Esophagus muscularis mucosa (tissue), 4 donors: ENCODE measurements at places on chromosomes 6 and 20. TPM values are rescaled to one million over a fixed set of nuclear protein-coding genes. Genes with fewer than 3 reads are reported as not detected.

- H3K27ac ChIP-seq: no peak overlapping the region
- no peak for DNase-seq
- H3K4me1 ChIP-seq: no peaks in the 10 kb centered on the region
- no peak overlapping the region for H3K4me3 ChIP-seq
- no peaks in the 10 kb centered on the region for H3K36me3 ChIP-seq
Observed at GRCh38 chr20:43349841-43350240, 107.9 kb upstream of the SRSF6 start.

Gene PRDM1
- total RNA-seq: 5.1 TPM

GRCh38 chr6:13014504-13015378 lies 298.2 kb downstream of the PHACTR1 start:
- no peak overlapping the region for H3K27ac ChIP-seq
- peaks cover 19% of the 10 kb centered on the region for H3K4me1 ChIP-seq
- DNase-seq: no peak
- H3K36me3 ChIP-seq: no peaks in the 10 kb centered on the region

- no peak overlapping the region for H3K27ac ChIP-seq
- no peaks in the 10 kb centered on the region for H3K27me3 ChIP-seq
- no peak overlapping the region for H3K4me3 ChIP-seq
- no peak for DNase-seq
Observed at GRCh38 chr6:151118461-151119123, 121.2 kb upstream of the AKAP12 start.

- H3K27me3 ChIP-seq: no peaks in the 10 kb centered on the region
- no peaks in the 10 kb centered on the region for H3K4me1 ChIP-seq
- DNase-seq: no peak
- no peak overlapping the region for H3K4me3 ChIP-seq
Observed at GRCh38 chr6:136863752-136864151, 41.4 kb downstream of the PEX7 start.

DNA sequence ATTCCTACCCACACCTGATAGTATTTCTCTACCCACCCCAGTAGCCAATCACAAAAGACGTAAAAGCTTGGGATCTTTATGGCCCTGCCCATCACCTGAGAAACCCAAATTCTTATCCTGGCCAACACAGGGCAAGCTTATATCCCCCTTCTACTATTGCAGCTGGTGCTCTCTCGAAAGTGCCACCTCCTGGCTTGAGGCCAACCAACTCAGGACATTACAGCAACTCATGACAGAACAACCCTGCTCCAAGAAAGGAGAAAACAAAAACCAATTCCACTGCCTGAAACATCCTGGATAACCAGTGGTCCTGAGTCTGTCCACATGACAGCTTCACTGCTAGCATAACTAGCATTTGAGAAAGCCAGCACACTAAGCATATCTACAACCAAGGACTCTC lies 97.9 kb downstream of the CFAP61 start:
- no peaks in the 10 kb centered on the region for H3K27me3 ChIP-seq
- H3K4me1 ChIP-seq: no peaks in the 10 kb centered on the region
- H3K4me3 ChIP-seq: no peak overlapping the region
- no peak overlapping the region for H3K27ac ChIP-seq

Gene CDH22
- 0.69 TPM for total RNA-seq

DNA sequence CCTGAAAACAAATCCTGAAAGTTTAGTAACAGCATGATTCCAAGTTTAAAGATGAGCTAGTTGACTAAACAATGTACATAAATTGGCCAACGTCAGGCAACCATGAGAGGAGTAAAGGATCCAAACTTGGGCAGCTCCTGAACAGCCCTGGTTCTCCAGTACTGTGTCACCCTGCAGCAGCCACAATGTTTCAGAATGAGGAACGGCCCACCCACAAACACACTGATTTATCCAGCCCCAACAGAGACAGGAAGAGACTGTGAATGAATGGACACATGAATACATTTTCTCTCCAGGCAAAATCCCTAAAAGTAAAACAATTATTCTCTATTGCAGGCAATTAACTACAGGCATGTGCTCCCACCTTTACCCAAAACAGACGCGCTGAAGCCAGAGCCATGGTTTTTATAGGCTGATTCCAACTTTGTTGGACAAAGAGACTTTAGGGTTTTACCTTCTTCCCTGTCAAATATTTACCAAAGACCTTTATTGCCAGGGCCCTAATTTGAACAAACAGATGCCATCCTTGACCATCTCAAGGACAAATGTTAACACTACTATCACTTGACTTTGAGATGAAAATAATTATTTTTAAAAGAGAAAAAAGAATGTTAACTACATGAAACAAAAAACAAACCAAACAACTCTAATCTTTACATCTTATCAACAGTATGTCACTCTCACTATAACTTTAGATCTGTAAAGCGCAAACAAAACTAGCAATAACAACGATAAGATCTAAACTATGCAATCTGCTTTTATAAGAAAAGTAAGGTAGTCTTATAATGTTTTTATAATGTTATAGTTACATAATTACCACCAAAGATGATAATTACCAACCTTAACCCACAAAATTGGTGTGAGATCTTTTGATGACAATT lies 22.9 kb downstream of the CNKSR3 start:
- H3K27me3 ChIP-seq: no peaks in the 10 kb centered on the region
- no peak overlapping the region for H3K4me3 ChIP-seq
- H3K4me1 ChIP-seq: peaks cover 91% of the 10 kb centered on the region
- no peak overlapping the region for H3K27ac ChIP-seq
- DNase-seq: no peak
- H3K36me3 ChIP-seq: no peaks in the 10 kb centered on the region

- no peak overlapping the region for H3K4me3 ChIP-seq
- H3K36me3 ChIP-seq: no peaks in the 10 kb centered on the region
- no peak for DNase-seq
- no peak overlapping the region for H3K27ac ChIP-seq
Observed at GRCh38 chr6:56255349-56255748, 8.0 kb upstream of the COL21A1 start.

- no peak overlapping the region for H3K27ac ChIP-seq
- no peaks in the 10 kb centered on the region for H3K36me3 ChIP-seq
- no peak overlapping the region for H3K4me3 ChIP-seq
Observed at GRCh38 chr6:137390334-137390733, 103.9 kb downstream of the OLIG3 start.

Gene DEFB124
- not detected for total RNA-seq

Gene HCK
- 9.0 TPM for total RNA-seq

Gene SPAG4
- total RNA-seq: 2.7 TPM

DNA sequence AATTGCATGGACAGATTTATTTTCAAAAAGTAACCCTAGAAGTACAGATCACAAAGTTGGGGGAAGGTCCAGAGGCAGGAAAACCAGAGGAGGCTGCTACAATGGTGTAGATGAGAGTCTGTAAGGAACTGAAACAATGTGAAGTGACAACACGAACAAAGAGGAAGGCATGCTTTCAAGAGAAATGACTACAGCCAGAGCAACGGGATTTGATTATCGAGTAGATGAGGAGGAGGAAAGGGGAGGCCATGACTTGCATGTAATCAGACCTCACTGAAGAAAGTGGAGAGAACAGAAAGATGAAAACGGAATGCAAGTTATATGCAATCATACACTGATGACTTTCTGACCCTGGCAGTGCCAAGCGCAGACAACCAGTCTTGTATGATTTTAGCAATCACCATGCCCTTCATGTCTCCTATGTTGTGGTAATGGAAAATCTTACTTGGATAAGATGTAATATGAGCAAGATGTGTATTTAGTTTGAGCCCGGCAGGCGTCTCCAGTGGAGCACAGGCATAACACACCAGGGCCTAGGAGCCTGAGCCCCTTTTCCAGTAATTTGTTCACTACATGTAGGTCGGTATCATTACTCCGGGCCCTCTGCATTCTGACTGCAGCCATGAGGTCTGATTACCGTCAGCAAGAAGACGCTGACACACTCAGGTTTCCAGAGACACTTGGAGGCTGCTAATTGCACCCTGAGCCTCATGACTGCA lies 34.0 kb upstream of the FAM83C start:
- no peaks in the 10 kb centered on the region for H3K27me3 ChIP-seq
- H3K4me1 ChIP-seq: no peaks in the 10 kb centered on the region
- no peak overlapping the region for H3K4me3 ChIP-seq
- no peak for DNase-seq

Gene VGLL2
- not detected for total RNA-seq

GRCh38 chr6:28922821-28923317 lies 916 bp downstream of the TRIM27 start:
- H3K27me3 ChIP-seq: no peaks in the 10 kb centered on the region
- peak overlapping the region; percentile 73 for H3K4me3 ChIP-seq
- H3K36me3 ChIP-seq: peaks cover 30% of the 10 kb centered on the region
- peak overlapping the region; percentile 98 for H3K27ac ChIP-seq

DNA sequence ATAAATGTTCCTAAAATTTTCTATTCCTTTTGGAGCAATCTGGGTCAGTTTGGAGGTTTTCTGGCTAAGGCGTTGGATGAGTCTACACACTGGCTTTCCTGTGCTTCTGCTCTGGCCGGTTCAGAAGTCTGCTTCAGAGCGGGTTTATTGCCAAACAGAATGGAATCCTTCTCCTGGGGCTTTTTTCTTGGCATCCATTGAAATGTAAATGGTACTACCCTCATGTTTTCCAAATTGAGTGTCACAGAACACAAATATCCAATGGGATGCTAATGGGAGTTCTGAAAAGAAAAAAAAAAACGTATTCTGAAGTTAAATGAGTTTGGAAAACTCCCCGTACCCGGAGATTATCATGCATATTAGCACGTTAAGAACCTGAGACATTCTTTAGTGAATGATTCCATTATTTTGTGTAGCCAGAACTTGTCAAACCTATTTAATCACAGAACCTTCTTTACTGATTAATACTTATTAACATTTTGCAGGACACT lies 930.3 kb downstream of the QKI start:
- no peak overlapping the region for H3K4me3 ChIP-seq
- DNase-seq: no peak
- no peaks in the 10 kb centered on the region for H3K4me1 ChIP-seq

GRCh38 chr6:134020543-134020942 lies 31.9 kb downstream of the SLC2A12 start:
- H3K4me1 ChIP-seq: peaks cover 19% of the 10 kb centered on the region
- peak overlapping the region; percentile 62 for H3K27ac ChIP-seq
- no peak overlapping the region for H3K4me3 ChIP-seq
- no peaks in the 10 kb centered on the region for H3K27me3 ChIP-seq
- H3K36me3 ChIP-seq: no peaks in the 10 kb centered on the region

GRCh38 chr6:109925075-109925474 lies 53.0 kb upstream of the GPR6 start:
- H3K36me3 ChIP-seq: no peaks in the 10 kb centered on the region
- no peak overlapping the region for H3K27ac ChIP-seq
- H3K4me3 ChIP-seq: no peak overlapping the region
- H3K4me1 ChIP-seq: no peaks in the 10 kb centered on the region
- no peaks in the 10 kb centered on the region for H3K27me3 ChIP-seq

- H3K36me3 ChIP-seq: peaks cover 95% of the 10 kb centered on the region
- no peak for DNase-seq
- H3K27me3 ChIP-seq: no peaks in the 10 kb centered on the region
- no peaks in the 10 kb centered on the region for H3K4me1 ChIP-seq
- no peak overlapping the region for H3K4me3 ChIP-seq
Observed at GRCh38 chr20:41111578-41111951, 25.8 kb upstream of the PLCG1 start.

Gene ARID1B
- total RNA-seq: 87.2 TPM

Gene OPN5
- total RNA-seq: not detected
